ENCODE measurements at places on chromosomes 2 and 18.

DNA sequence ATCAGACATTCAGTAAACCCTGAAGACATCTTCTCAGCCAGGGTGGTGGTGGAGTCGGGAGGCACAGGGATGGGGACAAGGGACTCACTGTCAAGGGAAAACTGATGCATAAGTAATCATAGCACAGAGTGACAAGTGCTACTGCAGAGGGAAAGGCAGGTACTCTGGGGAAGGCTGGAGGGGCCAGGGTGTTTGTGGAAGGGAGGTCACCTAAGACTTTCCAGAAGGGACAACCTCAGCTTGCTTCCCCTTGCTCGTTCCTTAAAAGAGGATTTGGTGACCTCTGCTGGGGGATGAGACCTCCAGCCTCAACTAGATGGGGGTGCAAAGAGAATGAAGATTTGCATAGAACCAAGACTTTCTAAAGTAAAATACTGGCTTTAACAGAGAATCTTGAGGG lies 99.5 kb downstream of the SLC4A3 start:
- DNase-seq: peak; percentile 17

DNA sequence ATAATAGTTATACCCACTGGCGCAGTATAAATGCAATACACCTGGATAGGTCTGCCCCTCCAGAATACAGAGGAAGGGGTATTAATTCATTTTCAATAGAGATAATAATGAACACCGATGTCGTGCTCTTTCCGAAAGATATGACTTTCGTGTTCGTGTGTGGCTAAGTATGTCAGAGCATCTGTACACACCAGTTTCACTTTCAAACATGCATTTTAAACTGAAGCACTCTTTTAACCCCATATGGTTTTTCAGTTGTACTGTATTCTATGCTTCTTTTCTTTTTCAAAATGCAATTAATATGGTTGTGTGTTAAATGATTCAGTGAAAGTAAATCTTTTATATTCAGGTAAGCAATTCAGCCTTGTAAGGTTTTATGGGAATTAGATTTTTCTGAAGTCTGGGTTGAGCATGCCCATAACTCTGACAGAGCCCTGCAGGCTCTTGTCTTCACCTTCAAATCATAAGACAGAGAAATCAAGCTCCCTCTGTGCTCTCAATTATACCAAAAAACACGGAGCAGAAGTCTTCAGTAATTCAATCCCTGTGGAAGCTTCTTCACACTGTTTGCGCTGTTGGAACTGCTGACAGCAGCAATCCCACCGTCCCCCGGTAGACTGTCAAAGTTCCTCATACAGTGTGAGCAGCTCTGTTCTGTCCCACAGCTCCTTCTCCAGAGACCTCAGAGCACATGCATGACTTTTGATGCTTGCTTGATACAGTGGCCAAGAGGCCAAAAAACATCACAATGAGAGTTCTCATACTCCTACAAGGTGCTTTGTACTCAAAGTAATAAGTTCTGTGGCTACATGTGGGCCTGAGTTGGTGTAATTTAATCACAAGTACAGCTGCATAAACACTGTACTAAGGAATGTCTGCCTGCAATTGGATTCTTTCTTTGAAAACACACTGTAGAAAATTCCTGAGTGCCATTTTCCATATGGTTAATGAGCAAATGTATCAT lies 186.8 kb downstream of the ZNF521 start:
- peak; percentile 73 for DNase-seq

- no peak for DNase-seq
Observed at GRCh38 chr2:203804070-203804469, 63.5 kb upstream of the CTLA4 start.

- DNase-seq: no peak
Observed at GRCh38 chr2:5467178-5467905, 224.8 kb upstream of the SOX11 start.

- no peak for DNase-seq
Observed at GRCh38 chr2:110707386-110707965, 24.9 kb upstream of the ACOXL start.

DNA sequence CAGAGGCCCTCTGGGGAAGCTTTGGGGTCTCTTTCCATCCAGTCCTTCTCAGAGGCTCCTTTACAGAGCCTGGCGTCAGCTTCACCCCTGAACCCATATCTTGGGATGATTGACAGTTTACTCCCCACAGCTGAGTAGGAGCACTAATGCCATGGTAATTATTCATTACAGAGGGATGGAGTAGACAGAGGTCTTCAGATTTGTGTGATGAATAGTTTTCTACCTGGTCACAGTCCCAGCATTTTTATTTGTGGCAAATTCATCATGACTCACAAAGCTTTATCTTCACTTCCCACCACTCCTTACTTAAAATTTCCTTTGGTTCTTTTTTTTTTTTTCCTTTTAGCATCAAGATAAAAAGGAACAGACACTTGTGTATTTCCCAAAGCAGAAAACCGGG lies 104.2 kb downstream of the CCDC85A start:
- no peak for DNase-seq

DNA sequence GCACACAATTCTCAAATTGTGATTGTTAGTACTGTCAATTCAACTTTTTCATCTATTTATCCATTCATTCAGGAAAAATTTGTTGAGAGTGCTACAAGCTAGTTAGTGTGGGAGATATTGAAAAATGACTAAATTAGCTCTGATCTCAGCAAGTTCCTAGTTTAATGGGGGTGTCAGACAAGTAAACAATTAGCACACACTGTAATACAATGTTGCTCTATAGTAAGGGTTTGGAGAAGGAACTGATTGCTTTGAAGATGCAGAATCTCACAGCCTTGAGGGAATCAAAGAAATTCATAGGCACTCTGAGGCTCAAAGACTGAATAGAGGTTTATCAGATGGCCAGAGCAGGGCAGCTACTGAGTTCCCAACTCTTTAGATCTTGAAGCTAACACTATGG lies 6.8 kb upstream of the CCNYL1 start:
- peak; percentile 17 for DNase-seq

GRCh38 chr2:200408428-200409316 lies 101.2 kb downstream of the KCTD18 start:
- DNase-seq: peak; percentile 56

DNA sequence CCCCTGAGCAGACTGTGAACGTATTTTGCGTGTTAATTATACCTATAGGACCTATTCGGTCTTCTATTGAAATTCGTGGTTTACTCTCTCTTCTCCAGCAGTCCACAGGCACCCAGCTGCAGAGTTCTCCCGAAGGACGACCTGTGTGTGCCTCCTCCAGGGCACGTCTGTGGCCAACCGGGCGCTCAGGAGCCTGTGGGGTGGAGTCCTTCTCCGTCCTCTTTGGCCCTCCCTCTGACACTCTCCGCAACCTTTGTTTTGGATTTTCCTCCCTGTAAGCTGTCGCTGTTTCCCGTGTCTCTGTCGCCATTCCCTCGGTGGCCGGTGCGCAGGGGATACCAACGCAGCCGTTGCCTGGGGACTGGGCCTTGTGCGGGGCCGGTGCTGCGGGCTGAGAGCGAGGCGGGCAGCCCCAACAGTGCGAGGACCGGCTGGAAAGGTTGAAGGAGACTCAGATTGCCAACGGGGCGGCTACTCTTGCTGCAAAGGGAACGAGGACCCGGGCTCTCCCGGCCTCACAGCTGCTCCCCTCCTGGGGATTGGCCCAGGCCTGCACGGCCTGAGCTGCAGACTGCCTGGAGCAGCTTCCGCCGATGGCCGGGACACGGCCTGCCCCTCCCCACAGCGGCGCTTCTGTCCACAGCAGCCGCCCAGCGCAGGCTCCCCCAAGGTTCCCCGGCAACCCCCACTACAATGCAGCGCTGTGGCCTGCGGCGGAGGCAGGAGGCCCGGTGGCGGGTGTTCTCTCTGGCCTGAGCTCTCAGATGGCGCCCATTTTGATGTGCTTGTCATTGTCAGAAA lies 221.0 kb downstream of the MTX2 start:
- DNase-seq: no peak

DNA sequence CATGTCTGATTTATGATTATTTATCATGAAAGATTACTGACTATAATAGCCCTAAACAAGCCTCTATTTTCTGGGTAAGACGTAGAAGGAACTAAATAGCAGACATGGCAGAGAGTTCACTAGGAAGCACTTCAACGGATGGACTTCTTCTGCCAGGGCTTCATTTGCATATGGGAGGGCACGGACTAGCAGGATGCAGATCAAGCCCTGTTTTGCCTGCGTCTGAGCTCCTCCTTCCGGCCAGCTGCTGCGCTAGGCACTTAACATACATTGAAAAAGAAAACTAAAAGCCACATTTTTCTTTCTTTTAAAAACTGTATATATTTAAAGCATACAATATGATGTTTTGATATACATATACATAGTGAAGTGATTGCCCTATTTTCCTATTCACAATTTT lies 340.0 kb upstream of the MEX3C start:
- DNase-seq: peak; percentile 73

DNA sequence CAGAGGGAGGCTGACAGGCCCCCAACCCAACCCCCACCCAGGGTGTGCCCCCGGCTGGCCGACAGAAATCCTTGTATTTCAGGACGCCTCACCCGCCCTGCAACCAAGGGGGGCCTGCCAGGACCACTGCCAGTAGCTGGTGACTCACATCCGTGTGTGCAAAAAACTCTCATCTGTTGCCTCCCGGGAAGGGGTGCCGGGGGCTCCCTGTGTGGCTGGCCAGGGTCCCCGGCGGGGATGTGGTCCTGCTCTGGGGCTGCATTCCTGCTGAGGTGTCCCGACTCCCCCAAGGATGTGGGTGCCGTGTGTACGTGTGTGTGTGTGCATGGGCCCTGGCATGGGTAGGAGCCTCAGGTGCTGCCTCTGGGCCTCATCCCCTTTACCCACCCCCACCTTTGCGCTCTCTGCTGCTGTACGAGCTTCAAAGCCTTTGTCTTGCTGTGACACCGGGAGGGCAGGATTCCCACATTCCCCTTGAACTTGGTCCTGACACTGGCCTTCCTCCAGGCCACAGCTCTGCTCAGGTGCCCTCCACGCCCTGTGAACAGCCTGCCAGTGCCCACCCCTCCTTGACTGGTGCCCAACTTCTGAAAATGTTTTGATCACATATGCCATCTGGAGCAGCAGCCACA lies 226.3 kb upstream of the HDAC4 start:
- DNase-seq: no peak

- no peak for DNase-seq
Observed at GRCh38 chr2:207514451-207514850, 15.3 kb upstream of the CREB1 start.

Measured in OCI-M1 (cell line).